ENCODE measurements at places on chromosomes 6 and 20. TPM values are rescaled to one million over a fixed set of nuclear protein-coding genes. Genes with fewer than 3 reads are reported as not detected.

The TMC2 gene
- total RNA-seq = not detected

The HLA-DRB5 gene
- not detected for total RNA-seq

The CALHM6 gene
- 2.4 TPM for total RNA-seq

The POU3F2 gene
- not detected for total RNA-seq

The OARD1 gene
- 14.5 TPM for total RNA-seq

The RWDD1 gene
- 25.8 TPM for total RNA-seq
